ENCODE measurements at places on chromosomes 2 and 18.

DNA sequence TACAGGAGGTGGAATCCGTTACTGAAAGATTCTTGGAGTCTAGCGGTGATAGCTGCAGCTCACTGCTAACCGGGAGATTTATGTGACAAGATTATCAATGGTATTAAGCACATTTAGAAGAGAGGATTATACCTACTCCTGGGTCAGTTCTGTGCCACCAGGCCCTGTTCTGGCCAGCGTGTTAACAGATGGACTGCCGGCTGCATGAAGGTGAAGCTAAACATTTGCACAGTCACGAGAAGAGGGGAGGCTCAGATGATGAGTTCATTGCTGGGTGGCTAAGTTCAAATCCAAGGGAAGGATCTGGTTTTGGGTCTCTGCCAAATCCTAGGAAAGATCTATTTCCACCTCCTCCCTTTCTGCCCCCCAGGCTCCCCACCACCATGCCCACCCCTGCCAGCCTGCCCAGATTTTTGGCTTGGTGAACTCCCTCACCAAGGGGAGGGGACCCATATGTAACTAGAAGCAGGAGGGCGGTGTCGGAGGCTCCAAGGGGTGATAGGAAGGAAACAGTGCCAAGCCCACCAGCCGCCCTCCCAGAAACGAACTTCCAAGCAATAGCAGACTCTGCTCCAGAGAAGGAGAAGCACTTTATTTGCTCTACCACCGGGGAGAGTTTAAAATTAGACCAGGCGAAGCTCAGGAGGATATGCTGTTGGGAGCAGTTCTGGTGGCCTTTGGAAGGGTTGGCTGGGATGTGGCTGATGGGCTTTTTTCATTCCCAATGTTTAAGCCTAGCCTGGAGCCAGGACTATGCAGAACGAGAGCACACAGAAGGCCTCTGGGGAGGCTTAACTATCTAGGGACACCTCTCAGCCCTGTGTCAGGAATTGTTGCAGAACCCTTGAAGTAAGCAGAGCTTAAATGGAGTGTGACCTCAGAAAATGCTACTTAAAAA lies 200.5 kb downstream of the KLHL29 start:
- no peak for DNase-seq

GRCh38 chr2:102317715-102318114 lies 6.4 kb downstream of the IL1RL1 start:
- DNase-seq: no peak

- no peak for DNase-seq
Observed at GRCh38 chr2:86335865-86336674, 1.4 kb downstream of the REEP1 start.

DNA sequence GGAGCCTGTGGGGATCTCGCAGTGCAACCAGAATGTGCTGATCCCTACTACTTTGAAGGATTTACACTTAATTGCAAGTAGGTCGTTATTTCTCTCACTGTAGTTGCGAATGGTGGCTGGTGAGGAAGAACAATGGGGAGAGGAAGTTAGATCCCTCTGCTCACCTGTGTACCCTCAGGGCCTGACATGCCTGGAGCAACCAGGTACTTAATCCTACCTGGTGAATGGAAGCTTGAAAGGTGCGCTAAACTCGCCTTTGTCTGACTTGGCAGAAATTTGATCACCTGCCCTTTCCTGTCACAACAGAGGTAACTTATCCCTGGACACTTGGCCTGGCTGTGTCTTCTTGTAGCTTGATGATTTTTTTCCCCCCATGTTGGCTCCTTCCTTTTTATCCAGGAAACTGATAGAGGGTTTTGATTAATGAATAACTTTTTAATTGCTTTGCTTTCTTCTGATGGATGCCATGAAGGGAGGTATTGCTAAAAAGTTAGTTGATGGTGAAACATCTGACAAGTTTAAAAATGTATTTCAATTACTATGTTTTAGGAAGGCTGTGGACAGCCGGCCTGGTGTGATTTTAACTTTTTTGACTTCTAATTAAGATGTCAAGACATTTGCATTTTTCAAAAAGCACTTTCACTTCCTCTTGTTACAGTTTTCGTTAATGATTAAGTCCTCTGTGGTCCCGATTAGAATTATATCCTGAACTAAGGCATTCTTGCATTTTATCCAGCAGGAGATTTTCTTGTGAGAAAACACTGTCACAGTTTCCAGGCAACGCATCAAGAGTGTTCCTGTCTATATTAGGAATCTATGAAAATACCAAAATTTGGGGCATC lies 9.2 kb downstream of the SGPP2 start:
- DNase-seq: no peak

DNA sequence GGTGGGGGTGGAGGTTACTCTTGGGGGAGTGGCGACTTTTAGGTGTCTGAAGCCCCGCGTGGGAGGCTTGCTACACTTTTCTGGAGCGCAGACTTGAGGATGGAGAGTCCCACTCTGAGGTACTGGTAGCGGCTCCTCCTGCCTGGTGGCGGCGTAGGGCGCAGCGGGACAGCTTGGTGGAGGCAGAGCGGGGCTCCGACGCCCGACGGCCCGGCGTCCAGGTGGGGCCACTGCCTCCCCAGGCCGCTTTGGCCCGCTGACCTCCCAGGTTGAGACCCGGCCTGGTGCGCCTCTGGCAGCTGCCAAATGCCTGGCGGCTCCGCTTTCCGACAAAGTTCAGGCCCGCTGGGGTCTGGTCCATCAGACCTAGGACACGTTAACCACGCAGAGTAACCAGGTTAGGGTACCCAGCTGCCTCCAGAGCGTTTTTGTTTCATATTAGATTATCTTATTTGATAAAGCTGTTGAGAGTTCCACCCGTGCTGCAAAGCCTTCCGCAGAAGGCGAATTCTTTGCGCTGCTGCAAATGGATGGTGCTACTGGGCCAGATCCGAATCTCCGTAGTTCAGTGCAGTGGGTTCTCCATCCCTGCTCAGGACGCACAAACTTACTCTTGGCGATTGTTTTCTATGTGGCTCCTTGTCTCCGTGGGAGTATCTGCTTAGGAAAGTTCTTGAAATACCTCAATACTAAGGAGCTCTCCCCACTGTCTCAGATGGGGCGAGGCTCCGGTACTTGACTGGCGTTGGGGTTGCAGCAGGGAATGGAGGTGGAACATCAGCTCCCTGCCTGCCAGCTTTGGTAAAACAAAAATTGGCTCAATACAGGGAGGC lies 405.9 kb downstream of the XIRP2 start:
- DNase-seq: peak; percentile 58

DNA sequence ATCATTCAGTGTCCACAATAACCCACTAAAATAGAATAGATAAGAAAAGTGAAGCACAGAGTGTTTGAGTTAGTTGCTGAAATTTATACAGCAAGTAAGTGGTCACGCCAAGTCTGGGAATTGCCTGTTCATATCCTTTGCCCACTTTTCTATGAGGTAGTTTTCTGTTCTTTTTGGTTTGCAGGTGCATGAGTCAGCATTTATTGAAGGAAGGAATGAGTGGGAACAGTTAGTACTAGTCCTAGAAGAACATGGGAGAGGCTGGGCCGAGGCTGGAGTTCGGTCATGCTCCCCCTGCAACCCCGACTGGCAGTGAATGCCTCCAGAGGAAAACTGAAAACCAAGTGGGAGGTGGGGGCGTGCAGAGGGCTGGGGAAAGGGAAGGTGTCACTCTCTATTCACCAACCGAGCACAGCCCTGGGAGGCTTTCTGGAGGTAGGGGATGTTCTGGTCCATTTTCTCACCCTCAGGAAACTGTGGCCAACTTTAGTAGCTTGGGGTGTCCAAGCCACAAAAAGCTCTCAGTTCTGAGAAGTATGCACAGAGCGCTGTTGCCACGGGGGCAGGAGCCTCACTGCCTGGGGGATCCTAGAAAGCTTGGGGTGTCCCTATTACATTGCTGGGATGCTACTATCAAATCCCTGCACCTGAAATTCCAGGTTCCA lies 41.4 kb downstream of the FOSL2 start:
- no peak for DNase-seq

DNA sequence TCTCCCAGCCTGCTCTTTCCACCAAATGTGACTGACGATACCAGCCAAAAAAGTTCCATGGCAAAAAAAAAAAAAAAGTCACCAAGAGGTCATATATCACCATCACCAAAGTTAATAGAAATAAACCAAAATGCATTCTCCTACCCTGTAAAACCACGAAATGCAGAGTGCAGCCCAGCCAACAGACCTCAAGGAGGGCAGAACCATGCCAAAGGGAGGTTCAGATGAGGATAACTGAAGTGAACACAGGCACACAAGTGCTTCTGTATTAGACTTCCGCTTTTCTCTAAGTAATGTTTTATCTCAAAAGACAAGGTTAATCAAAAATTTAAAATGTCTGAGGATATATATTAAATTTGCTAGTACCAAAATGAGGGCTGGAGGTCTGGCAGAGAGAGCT lies 5.5 kb downstream of the SERPINE2 start:
- DNase-seq: no peak

DNA sequence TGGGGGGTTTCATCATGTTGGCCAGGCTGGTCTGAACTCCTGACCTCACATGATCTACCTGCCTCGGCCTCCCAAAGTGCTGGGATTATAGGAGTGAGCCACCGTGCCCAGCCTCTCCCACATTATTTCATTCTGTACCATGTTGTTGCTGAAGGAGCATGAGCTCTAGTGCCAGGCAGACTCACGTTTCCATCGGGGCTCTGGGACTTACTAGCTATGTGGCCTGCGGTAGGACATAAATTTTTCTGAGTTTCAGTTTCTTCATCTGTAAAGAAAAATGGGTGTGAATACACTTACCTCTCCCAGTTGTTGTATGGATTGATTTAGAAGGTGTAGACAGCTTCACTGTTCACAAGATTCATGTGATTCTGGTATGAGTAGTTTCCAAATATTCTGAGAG lies 30.8 kb upstream of the CCL20 start:
- no peak for DNase-seq

GRCh38 chr2:17878281-17879136 lies at the start of gene KCNS3:
KCNS3 (plus strand) TSS chr2:17878667; CDS start chr2:17931009, 52,342 bp downstream.
- DNase-seq: no peak

GRCh38 chr2:7015007-7015950 lies 98.1 kb downstream of the RNF144A start:
- DNase-seq: no peak

- DNase-seq: no peak
Observed at GRCh38 chr2:3572620-3573019, 2.4 kb upstream of the RPS7 start.

GRCh38 chr18:47108998-47109405 lies 41.3 kb downstream of the HDHD2 start:
- DNase-seq: no peak

DNA sequence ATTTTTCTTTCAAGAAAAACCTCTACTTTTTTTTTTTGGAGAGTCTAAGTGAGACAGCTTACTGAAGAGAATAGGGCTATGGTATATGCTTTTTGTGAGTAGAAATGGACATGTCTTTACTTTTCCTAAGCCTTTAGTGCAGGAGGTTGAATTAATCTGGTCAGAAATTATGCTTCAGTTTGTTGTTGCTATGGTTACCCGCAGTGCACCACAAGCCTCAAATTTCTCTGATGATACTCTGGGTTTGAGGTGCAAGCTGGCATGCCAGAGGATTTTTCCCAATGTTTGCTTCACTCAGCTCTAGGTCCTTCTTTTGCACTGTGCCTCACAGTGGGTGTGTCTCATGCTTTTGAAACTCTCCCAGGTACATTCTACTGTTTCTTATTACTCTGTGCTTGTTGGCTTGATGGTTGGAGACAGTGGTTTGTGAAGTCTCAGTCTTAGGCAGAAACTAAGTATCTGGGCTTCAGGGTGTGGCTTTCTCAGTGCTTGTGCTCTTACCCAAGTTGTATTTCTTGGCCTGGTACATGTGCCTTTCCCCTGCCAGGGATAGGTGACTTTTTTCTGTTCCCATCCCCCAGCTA lies 278.3 kb downstream of the RBM43 start:
- no peak for DNase-seq

DNA sequence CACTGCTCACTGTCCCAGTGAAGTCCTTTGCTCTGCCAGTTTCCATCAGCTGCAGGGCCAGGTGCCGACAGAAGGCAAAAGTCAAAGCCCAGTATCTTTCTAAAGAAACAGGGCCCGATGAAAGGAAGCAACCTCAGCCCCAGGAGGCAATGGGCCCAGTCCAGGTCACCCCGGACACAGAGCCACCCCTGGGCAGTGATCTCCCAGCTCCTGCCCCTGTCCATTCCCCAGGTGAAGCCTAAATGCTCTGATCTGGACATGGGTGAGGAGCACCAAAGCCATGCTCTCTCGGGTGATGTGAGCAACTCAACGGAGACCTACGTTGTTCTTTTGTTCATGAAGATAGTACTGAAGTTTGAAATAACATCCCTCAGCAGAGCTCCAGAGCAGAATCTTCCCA lies 61.6 kb downstream of the HDAC4 start:
- no peak for DNase-seq

DNA sequence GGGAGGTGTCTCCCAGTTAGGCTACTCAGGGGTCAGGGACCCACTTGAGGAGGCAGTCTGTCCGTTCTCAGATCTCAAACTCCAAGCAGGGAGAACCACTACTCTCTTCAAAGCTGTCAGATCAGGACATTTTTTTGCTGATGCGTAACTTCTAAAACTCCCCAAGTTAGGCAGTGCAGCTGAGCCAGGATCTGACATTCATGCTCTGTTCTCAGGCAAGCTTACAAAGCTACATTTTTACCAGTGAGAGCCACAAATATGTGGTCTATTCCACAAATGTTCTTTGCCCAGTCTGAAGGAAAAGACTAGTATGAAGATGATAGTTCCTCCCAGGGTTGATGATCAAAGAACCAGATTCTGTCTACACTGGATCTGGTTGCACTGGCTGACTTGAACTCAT lies 184.1 kb downstream of the MTCL1 start:
- peak; percentile 89 for DNase-seq

DNA sequence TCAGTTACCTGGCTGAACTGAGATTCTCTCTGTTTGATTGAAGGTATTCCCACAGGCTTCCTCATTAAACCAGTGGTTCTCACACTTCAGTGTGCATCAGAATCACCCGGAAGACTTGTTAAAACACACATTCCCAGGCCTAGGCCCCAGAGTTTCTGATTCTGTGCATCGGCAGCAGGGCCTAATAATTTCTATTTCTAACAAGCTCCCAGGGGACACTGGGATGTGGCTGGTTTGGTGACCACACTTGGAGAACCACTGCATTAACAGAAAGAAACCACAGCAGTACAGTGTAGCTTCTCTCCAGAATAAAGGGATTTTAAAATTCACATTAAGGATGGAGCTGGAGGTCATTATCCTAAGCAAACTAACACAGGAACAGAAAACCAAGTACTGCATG lies 6.5 kb downstream of the MRO start:
- no peak for DNase-seq

Measured in fibroblast of lung (primary cell).